Activated naive CD8-positive, alpha-beta T cell treated with anti-CD3 and anti-CD28 coated beads, Interleukin-2, amount 50 U/mL, for 16 hours (primary cell): ENCODE measurements at places on chromosomes 6 and 20.

DNA sequence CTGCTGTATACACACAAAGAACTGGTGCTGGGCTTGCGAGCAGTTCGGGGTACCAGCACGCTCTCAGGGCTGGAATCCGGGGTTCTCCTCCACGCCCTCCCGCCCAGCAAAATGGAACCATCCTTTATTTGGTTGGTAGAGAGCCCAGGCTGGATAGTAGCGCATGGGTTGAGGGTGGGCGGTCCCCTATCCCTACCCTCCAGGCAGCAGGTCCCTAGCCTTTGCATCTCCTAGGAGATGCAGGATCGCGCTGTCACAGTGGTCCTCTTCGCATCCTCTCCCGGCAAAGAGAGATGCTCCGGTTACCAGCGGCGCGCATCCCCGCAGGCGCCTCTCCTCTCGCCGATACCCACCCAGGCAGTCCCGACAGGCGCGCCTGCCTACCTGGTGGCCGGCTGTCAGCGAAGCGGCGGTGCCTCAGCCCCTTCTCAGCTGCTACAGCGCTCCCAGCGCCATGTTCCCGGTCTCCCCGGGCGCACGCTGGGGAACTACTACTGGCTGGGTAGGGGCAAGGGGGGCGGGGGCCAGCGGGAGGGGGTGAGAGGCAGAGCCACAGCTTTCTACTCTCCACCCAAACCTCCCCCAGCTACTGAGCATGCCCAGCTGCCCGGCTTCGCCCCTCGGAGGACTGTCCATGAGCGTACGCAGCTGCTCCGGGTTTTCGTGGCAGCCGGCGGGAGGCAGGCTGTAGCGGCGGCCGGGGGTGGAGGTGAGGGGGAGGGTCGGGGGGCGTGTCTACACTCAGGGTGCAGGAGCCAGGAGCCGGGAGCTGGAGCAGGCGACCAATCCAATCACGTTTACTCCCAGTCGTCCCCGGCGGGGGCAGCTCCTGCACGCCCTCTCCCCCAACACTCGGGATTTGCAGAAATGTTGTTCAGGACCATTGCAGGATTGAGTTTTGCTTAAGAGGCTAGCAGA is at the start of gene PAK5:
PAK5 (minus strand) TSS at position 699 of the 918 bp plus-strand sequence. CDS start 194,748 bp downstream, outside the sequence.
- no peak for DNase-seq

DNA sequence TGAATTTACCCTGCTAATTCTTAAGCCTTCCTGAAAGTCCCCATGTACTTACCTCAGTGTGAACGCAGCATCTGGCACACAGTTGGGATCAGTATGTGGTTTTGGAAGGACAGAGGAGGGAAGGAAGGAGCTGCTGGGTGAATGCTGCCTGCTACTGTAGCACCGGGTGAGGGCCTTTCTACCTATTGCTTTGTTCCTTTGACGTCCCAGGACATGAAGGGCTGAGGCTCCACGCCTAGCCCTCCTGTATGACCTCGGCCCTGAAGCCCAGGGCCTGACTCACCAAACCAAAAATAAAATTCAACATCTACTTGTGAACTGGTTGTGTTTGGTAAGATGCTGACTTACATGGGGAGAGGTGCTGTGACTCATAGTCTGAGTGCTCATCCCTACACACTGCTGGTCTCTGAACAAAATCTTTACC is 51.1 kb downstream of the ARID1B start:
- DNase-seq = no peak

GRCh38 chr20:4881006-4881730 is 120.1 kb downstream of the SLC23A2 start:
- DNase-seq = no peak

- DNase-seq = no peak
These were observed 75.1 kb upstream of the AFDN start for GRCh38 chr6:167751579-167752115.

- no peak for DNase-seq
These were observed 266.0 kb downstream of the CD83 start for GRCh38 chr6:14383393-14384174.

GRCh38 chr20:62208061-62208794 is 11.8 kb downstream of the HRH3 start:
- no peak for DNase-seq

- DNase-seq = no peak
These were observed 48.6 kb downstream of the FIG4 start for GRCh38 chr6:109739686-109740085.

DNA sequence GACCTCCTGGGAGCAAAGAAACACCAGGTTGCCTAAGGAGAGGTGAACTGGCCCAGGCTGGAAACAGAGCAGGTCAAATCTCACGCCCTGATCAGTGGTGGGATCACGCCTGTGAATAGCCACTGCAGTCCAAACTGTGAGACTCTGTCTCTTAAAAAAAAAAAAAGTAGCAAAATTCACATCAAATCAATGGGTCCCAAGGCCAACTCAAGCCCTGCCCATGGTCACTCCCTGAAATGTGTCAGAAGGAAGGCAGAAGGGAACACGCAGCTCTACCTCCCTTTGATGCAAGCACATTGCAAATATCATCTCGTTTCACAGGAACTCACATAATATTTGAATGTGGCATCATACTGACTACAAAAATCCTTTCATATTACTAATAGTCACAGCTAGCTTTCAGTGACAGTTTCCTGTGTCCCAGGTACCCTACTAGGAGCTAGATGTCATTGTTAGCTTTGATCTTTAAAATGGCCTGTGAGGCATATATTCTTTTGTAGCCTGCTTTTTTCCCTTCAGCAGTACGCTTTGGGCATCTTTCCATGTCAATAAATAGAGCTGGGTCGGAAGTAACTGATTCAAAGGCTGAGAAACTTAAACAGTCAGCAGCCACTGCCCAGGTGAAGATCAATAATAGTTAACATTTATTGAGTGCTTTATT is 14.4 kb upstream of the TTPAL start:
- DNase-seq = no peak

- no peak for DNase-seq
These were observed 99.0 kb upstream of the LAMP5 start for GRCh38 chr20:9415426-9415825.
